ENCODE measurements at places on chromosomes 11 and 22. TPM values are rescaled to one million over a fixed set of nuclear protein-coding genes. Genes with fewer than 3 reads are reported as not detected.

MYRF gene
- 0.44 TPM for total RNA-seq

CRYBB2 gene
- total RNA-seq, result not detected

MAPK8IP1 gene
- 6.6 TPM for total RNA-seq

RCOR2 gene
- 4.1 TPM for total RNA-seq

GGTLC3 gene
- not detected for total RNA-seq

PKDREJ gene
- 0.05 TPM for total RNA-seq

CKAP5 gene
- 77.8 TPM for total RNA-seq

CALCA gene
- total RNA-seq, result not detected

OR5AR1 gene
- total RNA-seq, result not detected

SCGB1D2 gene
- total RNA-seq, result 1.8 TPM
